Endothelial cell of umbilical vein (primary cell): ENCODE measurements at places on chromosomes 5 and 9. TPM values are rescaled to one million over a fixed set of nuclear protein-coding genes. Genes with fewer than 3 reads are reported as not detected.

GRCh38 chr9:137271696-137272076 lies 5.8 kb upstream of the TOR4A start:
- no peaks in the 10 kb centered on the region for H3K36me3 ChIP-seq
- peaks cover 28% of the 10 kb centered on the region for H3K4me1 ChIP-seq
- no peak overlapping the region for H3K27ac ChIP-seq
- H3K4me3 ChIP-seq = no peak overlapping the region
- no peaks in the 10 kb centered on the region for H3K27me3 ChIP-seq
- DNase-seq = no peak

GRCh38 chr5:140399979-140400729 lies 1.5 kb upstream of the ANKHD1 start:
- no peak for DNase-seq
- H3K27ac ChIP-seq = no peak overlapping the region
- H3K4me1 ChIP-seq = peaks cover 8% of the 10 kb centered on the region
- H3K27me3 ChIP-seq = no peaks in the 10 kb centered on the region
- peak overlapping the region; percentile 42 for H3K4me3 ChIP-seq

DNA sequence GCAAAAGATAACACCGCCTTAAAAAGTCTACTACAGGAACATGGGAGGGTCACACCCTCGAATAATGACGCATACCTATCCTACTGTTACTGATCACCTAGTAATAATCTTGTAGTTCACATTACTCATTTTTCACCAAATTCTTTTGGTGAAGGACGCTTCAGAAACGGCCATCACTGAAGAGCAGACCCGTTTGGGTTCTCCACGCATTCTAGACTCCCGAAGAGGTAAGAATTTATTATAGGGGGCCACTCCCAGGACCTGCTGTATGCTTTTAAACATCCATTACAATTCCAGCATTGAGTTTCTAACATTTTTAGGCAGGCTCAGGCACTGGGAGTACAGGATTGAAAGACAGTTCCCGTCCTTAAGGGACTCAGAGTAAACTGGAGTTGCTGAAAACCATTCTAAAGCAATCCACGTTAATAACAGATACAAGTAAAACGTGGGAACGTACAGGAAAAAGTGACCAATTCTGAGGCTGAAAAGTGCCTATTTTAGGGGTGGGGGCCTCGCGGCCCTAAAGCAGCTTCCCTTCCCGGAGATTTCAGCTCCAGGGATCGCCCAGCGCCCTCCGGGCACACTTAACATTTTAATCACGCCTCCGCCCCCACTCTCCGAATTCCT lies at the start of gene FER:
Gene FER (plus strand): TSS at position 124 of the 627 bp plus-strand sequence. CDS start 50,286 bp downstream, outside the sequence.
- peak within 1 kb of the TSS; percentile 81 for H3K4me3 ChIP-seq
- no peaks in the 10 kb centered on the region for H3K27me3 ChIP-seq
- DNase-seq = peak; percentile 73
- H3K27ac ChIP-seq = peak within 1 kb of the TSS; percentile 98
- no peaks in the 10 kb centered on the region for H3K36me3 ChIP-seq
- H3K4me1 ChIP-seq = peaks cover 14% of the 10 kb centered on the region

GRCh38 chr5:74161170-74161569 lies 479.4 kb downstream of the ENC1 start:
- no peaks in the 10 kb centered on the region for H3K36me3 ChIP-seq
- H3K4me1 ChIP-seq = peaks cover 6% of the 10 kb centered on the region
- H3K27ac ChIP-seq = no peak overlapping the region
- DNase-seq = no peak
- H3K27me3 ChIP-seq = peaks cover 2% of the 10 kb centered on the region

DNA sequence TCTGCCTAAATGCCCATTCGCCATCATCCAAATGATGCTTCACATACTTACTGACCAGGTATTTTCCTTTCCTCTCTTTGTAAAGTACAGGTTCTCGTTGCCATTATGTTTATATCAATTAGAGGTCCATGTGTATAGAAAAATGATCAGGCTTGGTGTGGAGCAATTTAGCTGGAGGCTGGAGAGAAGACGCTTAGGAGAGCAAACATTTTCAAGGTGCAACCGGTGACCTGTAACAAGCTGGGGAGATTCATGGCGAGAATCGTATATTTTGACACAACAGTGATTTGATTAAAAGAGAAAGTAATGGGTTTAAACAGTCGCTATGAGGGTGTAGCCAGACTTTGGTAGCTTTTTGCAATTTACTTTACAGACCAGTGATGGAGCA lies 170.9 kb upstream of the TBCA start:
- peaks cover 24% of the 10 kb centered on the region for H3K27me3 ChIP-seq
- no peaks in the 10 kb centered on the region for H3K4me1 ChIP-seq
- H3K36me3 ChIP-seq = no peaks in the 10 kb centered on the region
- no peak overlapping the region for H3K27ac ChIP-seq

DNA sequence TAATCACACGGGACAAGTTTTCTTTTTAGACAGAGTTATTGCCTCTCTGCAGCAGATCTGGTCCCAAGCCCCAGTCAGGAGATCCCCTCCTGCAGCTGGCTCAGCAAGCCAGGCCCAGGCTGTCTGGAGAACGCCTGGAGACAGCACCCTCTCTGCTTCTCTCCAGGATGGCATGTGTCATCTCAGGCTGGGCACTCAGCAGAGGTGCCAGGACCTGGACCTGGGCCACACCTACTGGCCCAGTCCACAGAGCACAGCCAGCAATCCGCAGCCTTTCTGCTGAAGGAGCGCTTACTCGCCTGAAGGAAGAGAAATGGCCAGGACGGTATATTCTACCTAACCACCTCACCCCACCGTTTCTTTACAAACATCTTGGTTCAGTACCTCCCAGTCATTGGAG lies 4.7 kb upstream of the TBC1D9B start:
- peaks cover 4% of the 10 kb centered on the region for H3K4me1 ChIP-seq
- DNase-seq = no peak
- H3K27ac ChIP-seq = no peak overlapping the region
- no peak overlapping the region for H3K4me3 ChIP-seq
- H3K27me3 ChIP-seq = no peaks in the 10 kb centered on the region
- H3K36me3 ChIP-seq = no peaks in the 10 kb centered on the region

GRCh38 chr5:94916619-94917018 lies 298.1 kb downstream of the SLF1 start:
- H3K27ac ChIP-seq = no peak overlapping the region
- H3K36me3 ChIP-seq = no peaks in the 10 kb centered on the region
- no peak overlapping the region for H3K4me3 ChIP-seq
- no peak for DNase-seq

LCN15 gene
- total RNA-seq = not detected in 2 replicates

DNA sequence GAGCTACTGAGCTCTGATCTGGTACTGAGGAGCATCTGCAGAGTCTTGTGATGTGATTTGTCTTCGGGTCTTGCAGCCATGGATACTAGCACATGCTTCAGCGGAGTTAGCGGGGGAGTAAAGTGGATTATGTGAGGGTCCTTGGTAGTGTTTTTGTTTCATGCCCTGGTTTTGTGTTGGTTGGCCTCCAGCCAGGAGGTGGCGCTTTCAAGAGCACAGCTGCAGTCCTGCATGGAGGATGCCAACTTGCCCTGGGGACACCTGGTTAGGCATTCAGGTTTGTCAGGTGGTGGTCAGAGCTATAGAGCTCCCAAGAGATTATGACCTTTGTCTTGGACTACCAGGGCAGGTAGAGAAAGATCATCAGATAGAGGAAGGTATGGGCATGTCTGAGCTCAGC lies 185.8 kb upstream of the CDH6 start:
- no peak overlapping the region for H3K27ac ChIP-seq
- no peaks in the 10 kb centered on the region for H3K27me3 ChIP-seq
- H3K4me1 ChIP-seq = no peaks in the 10 kb centered on the region
- DNase-seq = no peak
- H3K4me3 ChIP-seq = no peak overlapping the region
- no peaks in the 10 kb centered on the region for H3K36me3 ChIP-seq

GRCh38 chr9:15915711-15916110 lies 362.9 kb downstream of the CCDC171 start:
- H3K27ac ChIP-seq = no peak overlapping the region
- H3K27me3 ChIP-seq = no peaks in the 10 kb centered on the region
- no peak for DNase-seq
- no peaks in the 10 kb centered on the region for H3K4me1 ChIP-seq

CD274 gene
- total RNA-seq = 26.8 and 29.7 TPM in 2 replicates

- no peaks in the 10 kb centered on the region for H3K4me1 ChIP-seq
- no peaks in the 10 kb centered on the region for H3K27me3 ChIP-seq
- no peak for DNase-seq
- no peaks in the 10 kb centered on the region for H3K36me3 ChIP-seq
- H3K4me3 ChIP-seq = no peak overlapping the region
These were observed 143.6 kb downstream of the SNX18 start for GRCh38 chr5:54661111-54661510.

DNA sequence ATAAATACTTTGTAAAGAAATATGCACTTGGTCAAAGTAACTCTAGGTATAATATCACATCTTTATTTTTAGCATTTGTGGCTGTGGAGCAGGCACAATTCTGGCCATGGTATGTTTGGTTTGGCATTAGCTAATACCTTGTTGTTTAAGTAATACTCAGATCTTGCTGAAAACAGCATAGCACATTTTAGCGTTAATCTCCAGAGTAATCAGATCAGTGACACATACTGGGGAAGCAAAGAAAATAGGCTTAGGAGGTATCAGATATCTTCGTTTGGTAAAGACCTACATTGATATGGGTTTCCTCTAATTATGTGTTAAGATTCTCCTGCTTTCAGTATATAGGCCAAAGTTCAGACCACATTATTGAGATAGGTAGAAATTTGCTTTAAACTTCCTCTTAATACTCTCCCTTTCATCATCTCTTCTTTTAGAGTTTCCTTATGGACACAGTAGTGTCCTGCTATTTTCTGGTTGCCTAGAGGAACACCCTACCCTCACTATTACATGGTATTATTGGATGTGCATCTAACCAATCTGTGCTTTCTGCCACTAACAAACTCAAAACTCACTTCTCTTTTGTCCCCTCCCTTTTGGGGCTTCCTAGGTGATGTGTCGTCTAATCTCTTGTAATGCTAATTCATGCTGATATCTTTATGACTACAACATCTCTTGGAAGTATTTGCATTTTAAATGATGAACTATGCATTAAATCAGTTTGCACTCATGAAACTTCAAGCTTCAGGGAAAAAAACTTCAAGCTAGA lies 437.3 kb upstream of the ADAMTSL1 start:
- H3K4me1 ChIP-seq = no peaks in the 10 kb centered on the region
- H3K36me3 ChIP-seq = no peaks in the 10 kb centered on the region
- H3K27ac ChIP-seq = no peak overlapping the region
- no peak for DNase-seq
- peaks cover 2% of the 10 kb centered on the region for H3K27me3 ChIP-seq

FAM151B gene
- 2.0 and 2.6 TPM in 2 replicates for total RNA-seq

MYMK gene
- not detected in 2 replicates for total RNA-seq

DNA sequence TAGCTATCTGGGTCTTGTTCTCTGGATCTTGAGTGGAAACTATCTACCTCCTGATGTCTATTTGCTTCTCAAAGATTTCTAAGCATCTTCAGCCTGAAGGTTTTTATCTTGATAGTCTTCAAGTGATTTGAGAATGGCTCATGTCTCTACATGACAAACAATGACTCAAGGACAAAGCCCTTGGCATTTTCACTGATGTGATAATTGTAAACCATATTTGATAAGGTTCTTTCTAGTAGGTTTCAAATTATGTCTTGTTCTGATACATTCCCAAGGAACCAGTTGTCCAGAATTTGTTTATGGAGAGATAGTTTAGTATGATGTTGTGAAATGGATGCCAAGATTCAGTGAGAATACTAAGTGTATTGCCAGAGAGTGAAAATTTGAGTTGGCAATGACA lies 1079.3 kb upstream of the CDH9 start:
- H3K27me3 ChIP-seq = no peaks in the 10 kb centered on the region
- no peak overlapping the region for H3K27ac ChIP-seq
- H3K4me1 ChIP-seq = no peaks in the 10 kb centered on the region

FGD3 gene
- total RNA-seq = not detected in 2 replicates

GRCh38 chr5:10985091-10985720 lies 224.2 kb upstream of the DAP start:
- H3K4me1 ChIP-seq = no peaks in the 10 kb centered on the region
- H3K4me3 ChIP-seq = no peak overlapping the region
- H3K27ac ChIP-seq = no peak overlapping the region
- H3K36me3 ChIP-seq = no peaks in the 10 kb centered on the region

OR1J2 gene
- not detected in 2 replicates for total RNA-seq

- H3K36me3 ChIP-seq = no peaks in the 10 kb centered on the region
- no peak overlapping the region for H3K27ac ChIP-seq
- no peak overlapping the region for H3K4me3 ChIP-seq
- no peaks in the 10 kb centered on the region for H3K4me1 ChIP-seq
These were observed 133.1 kb downstream of the MACIR start for GRCh38 chr5:103391659-103392058.

- no peaks in the 10 kb centered on the region for H3K27me3 ChIP-seq
- no peaks in the 10 kb centered on the region for H3K36me3 ChIP-seq
- no peak overlapping the region for H3K27ac ChIP-seq
- H3K4me1 ChIP-seq = peaks cover 5% of the 10 kb centered on the region
These were observed 404.9 kb upstream of the ZNF608 start for GRCh38 chr5:125151150-125151900.

GRCh38 chr5:149317281-149318048 lies 27.8 kb upstream of the GRPEL2 start:
- H3K27ac ChIP-seq = no peak overlapping the region
- no peaks in the 10 kb centered on the region for H3K36me3 ChIP-seq
- H3K4me3 ChIP-seq = no peak overlapping the region
- peak; percentile 62 for DNase-seq
- H3K4me1 ChIP-seq = peaks cover 22% of the 10 kb centered on the region
- H3K27me3 ChIP-seq = no peaks in the 10 kb centered on the region

C5orf52 gene
- not detected in 2 replicates for total RNA-seq

GRCh38 chr5:103060424-103060954 lies 59.4 kb downstream of the GIN1 start:
- no peak overlapping the region for H3K4me3 ChIP-seq
- no peak for DNase-seq
- no peaks in the 10 kb centered on the region for H3K4me1 ChIP-seq
- H3K27ac ChIP-seq = no peak overlapping the region

DNA sequence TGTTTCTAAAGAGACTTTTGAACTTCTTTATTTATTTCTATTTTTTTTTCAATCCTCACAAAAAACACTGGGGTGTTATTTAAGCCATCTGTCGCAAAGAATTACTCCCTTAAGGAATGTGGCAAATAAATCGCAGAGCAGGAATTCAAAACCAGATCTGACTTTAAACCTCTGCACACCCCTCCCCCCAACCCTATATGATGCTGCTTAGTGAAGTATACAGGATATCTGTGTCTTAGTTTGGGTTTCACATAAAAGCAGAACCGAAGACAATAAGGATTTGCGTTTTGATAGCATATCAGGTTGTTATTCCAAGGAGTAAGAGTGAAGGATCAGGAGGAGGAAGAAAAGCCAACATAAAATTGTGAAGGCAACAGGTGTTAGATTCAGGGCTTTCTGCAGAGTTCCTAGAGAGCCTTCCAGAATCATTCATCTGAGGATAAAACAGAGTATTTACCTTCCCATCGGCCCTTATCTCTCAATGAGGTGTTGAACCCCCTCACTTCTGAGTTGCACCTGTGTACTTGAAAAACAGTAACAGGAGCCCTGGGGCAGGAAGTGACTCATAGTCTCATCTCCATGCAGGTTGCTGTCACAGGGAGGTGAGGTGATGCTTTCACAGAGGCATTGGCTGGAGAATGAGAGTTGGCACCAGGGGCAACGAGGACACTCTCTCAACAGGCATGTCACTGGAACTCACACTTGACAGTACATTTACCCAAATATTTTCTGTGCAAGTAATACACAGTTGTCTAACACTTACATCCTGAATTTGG lies 33.5 kb upstream of the DMRT3 start:
- H3K27me3 ChIP-seq = no peaks in the 10 kb centered on the region
- H3K36me3 ChIP-seq = no peaks in the 10 kb centered on the region
- H3K27ac ChIP-seq = no peak overlapping the region
- no peak for DNase-seq
- no peak overlapping the region for H3K4me3 ChIP-seq
- H3K4me1 ChIP-seq = no peaks in the 10 kb centered on the region
